Stimulated activated CD4-positive, alpha-beta T cell treated with anti-CD3 and anti-CD28 coated beads, Interleukin-4, amount 100 ng/mL, for 24 hours (primary cell): ENCODE measurements at places on chromosomes 16 and 17.

DNA sequence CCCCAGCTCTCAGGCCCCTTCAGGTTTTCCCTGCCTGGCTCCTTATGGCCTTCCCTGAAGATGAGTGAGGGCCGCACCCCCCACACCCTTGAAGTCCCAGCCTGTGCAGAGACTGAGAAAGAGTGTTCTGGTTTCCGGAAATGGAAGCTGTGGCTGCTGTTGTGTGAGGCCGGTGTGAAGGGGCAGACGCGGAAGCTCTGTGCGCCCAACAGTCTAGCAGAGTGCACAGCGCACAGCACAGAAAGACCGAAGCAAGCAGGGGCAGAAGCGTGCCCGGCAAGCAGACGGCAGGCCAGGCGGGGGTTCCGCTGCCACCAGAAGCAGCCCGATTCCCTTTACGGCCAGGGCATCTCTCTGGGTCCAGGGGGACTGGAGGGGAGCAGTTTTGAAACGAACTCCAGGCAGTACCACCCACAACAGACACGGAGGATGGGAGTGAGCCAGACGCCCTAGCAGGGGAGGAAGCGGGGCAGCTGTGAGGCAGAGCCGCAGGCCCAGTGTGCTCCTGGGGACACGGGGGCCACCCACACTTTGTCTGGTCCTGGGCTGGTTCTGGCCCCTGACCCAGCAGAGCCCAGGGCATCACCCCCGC is 16.7 kb downstream of the TPSG1 start:
- DNase-seq = no peak

DNA sequence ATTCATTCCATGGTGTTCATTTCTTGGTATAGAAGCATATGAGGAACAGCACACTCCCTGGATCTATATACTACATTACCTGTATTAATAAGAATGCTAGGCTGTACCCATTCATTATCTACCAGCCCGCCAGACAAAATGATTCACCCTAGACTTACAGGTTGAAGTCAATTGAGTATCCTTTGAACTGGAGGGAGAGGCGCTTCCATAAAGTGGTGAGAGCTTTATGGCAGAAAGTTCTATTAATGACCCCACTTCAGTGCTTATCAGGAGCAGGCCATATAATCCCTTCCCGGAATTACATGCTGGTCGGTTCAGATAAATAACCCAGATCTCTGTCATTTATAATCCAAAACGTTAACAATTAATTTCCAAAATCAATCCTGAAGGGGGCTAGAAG is 44.5 kb upstream of the TOX3 start:
- DNase-seq = no peak

DNA sequence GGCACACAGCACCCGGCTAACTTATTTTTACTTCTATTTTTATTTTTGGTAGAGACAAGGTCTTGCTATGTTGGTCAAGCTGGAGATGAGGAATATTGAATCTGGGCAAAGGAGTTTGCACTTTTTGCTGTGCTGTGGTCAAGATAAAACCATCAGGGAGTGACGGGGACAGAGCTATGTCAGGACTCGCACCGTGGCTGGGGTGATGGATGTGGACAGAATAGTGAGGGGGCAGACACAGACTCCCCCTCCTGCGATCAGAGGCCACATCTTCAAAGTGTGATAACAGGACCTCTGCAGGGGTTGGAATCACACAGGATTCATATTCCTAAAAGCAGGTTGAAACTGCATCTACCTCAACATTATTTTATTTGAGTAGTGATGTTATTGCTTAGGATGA is 25.6 kb downstream of the IL21R start:
- no peak for DNase-seq

DNA sequence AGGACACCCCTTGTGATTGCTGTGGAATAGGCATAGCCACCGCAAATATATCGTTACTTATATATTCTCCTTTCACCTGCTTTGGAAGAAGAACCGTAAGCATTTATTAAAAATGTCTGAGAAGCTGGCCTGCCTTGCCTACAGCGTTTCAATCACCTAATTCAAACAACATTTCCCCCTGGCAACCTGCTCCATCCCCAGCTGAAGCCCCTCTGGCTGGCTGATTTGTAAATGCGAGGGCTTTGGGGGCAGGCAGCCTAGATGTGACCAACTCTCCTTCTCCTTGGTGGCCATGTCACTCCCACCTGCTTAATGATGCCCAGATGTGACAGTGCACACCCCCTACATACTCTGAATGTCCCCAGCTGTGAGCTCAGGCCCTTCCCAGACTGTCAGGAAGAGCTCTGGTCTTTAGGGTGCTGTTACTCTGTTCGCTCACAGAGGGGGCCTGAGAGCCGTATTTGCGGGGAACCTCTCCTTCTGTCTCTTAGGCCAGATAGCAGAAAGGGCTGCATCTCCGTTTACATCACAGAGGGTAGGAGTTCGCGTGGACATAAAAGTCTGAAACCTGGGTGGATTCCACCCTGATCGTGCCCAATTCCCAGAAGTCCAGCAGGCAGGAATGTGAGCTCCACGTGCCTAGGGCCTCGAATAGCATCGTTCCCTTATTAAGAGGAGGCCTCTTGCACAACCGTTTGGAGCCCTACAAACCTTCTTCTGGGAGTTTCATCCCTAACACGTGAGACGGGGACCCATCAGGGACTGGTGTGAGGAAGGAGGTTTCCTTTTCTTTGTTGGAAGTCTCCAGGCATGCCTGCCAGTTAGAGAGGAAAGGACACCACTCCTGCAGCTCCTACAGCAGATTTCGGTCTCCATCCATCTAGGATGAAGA is 2.4 kb upstream of the SDK2 start:
- no peak for DNase-seq

GRCh38 chr17:8294814-8295316 is 335 bp downstream of the SLC25A35 start:
- DNase-seq = no peak

- no peak for DNase-seq
Measured at GRCh38 chr16:78137782-78138616, 38.5 kb downstream of the WWOX start.

GRCh38 chr17:5838661-5839300 is 231.4 kb upstream of the WSCD1 start:
- DNase-seq = no peak

DNA sequence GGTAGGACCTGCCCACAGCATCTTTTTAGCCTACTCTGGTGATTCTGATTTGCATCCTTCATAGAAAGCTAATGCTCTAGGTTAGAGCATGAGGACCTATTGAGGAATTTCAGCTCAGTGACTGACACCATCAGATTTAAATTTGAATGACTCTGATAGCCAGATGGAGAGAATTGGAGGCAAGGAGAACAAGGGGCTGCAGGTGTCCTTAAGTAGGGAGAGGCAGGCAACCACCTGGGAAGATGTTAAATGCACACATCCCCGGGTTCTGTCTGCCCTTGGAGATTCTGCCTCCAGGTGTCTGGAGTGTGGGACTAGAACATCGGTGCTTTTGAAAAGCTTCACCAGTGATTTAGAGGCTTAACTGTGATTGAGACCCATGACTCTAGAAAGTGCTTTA is 221.8 kb downstream of the SPECC1 start:
- DNase-seq = no peak

GRCh38 chr16:61323456-61323855 is 712.8 kb downstream of the CDH8 start:
- DNase-seq = no peak

GRCh38 chr17:72477491-72477890 is 356.7 kb downstream of the SOX9 start:
- DNase-seq = no peak

- no peak for DNase-seq
Measured at GRCh38 chr16:27058299-27058698, 8.4 kb upstream of the C16orf82 start.

DNA sequence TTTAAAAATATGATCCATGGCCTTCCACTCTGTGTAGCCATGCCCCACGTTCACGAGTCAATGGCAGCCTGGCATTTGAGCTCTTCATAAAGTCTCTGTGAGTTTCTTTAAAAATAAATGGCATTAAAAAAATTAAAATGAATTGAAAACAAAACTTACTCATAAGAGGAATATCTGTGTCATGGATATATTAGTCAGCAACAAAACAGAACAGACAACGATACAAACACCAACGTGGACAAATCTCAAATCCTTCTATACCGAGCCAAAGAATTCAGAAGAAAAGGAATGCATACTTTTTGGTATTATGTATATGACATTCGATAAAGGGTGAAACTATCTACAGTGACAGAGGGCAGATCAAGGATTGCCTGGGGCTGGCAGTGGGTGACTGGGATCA is 8.2 kb upstream of the CMIP start:
- DNase-seq = no peak
